GF-D8 (cell line): ENCODE measurements at places on chromosomes 2 and 18.

DNA sequence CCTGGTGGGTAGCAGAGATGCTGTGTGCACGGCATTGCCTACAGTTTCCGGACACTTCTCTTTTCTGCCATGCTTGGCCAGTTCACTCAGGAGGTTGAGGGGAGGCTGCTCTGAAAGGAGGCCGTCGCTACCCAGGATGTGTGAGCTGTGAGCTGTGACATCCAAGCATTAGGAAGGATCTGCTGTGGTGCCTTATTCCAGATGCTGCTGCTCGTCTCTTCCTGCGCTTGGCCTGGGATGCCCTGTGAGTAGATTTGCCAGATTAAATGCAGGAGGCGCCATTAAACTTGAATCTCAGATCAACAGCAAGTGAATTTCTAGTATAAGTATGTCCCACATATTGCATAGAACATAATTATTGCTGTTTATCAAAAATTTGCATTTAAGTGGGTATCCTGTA, 124.2 kb upstream of the SIX3 start:
- no peak for DNase-seq

- DNase-seq, result no peak
Measured at GRCh38 chr2:79573895-79574674, 61.2 kb downstream of the CTNNA2 start.

DNA sequence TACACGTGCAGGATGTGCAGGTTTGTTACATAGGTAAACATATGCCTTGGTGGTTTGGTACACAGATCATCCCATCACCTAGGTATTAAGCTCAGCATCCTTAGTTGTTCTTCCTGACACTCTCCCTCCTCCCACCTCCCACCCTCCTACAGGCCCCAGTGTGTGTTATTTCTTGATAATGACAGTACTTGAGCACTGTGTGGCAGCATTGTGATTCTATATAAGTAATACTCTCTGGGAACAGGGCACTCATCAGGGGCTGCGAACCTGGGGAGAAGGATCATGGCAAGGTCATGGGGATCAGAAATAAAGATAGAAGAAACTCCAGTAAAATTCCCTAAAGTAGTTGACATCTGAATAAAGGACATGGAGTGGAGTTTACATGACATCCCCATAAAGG, 1256.2 kb upstream of the CRIM1 start:
- no peak for DNase-seq

DNA sequence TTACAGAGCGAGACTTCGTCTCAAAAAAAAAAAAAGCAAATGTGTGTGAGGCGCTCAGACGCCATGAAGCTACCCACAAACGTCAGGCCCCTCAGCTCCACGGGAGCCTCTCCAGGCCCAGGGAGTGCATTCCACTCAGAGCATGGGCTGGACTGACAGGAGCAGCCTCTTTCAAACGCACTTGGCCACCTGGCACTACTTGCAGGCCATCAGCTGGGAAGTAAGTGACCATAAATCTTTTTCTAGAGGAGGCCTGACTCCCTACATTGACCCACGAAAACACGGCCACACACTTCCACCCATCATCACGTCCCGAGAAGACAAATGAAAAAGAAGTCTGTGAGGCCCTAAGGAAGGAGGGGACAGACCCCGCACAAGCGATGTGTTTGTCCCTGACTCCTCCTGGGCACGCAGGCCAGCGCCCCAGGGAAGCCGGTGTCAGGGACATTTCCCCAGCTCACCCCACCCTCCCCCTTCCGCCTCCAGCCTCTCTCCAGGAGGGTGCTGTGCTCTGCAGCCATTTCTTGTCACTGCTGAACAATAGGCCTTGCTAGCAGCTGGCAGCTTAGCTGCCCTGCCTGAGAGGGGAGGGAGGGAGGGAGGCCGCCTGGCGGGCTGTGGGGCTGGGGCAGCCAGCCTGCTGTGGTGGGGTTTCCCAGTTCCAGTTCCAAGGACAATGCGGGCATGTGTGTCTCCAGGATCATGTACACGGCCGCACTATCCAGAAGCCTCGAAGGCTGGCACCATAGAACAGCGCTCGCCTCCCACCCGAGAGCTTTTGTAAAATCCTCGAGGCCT, 26.6 kb downstream of the SERTAD2 start:
- no peak for DNase-seq

- no peak for DNase-seq
Measured at GRCh38 chr2:20633794-20634506, 16.9 kb downstream of the HS1BP3 start.

- DNase-seq, result no peak
Measured at GRCh38 chr2:151849413-151850010, 21.3 kb upstream of the ARL5A start.

DNA sequence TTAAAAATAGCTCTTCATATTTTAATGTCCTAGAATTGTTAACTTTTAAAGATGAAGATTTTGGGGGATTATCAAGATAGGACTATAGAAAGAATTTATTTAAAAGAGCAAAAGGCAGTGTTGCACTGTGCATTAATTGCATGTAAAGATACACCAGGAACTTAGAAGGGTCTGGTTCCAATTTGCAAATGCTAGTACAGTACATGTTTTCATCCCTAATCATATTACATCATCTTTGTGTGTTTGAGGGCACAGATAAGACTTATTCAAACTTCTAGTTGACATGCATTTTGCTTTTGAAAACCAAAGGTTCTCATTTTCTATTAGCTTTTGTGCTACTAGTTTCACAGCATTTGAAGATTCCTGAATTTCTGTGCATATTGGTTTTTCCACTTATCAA, 231.7 kb upstream of the LYPD1 start:
- no peak for DNase-seq

DNA sequence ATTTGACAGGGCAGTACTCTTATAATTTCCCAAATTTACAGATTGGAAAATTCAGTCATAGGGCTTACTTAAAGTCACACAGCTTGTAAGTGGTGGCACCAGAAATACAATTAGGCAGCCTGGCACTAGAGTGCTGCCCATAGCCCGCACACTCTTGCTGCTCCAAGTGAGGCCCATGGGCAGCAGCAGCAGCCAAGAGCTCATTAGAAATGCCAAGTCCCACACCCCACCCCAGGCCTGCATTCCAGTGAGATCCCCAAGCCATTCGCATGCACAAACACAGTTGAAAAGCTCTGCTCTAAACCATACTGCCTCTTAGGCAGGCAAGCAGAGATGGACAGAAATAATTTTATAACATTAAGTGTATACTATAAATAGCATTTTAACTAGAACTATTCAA, 379.3 kb upstream of the PKDCC start:
- no peak for DNase-seq

DNA sequence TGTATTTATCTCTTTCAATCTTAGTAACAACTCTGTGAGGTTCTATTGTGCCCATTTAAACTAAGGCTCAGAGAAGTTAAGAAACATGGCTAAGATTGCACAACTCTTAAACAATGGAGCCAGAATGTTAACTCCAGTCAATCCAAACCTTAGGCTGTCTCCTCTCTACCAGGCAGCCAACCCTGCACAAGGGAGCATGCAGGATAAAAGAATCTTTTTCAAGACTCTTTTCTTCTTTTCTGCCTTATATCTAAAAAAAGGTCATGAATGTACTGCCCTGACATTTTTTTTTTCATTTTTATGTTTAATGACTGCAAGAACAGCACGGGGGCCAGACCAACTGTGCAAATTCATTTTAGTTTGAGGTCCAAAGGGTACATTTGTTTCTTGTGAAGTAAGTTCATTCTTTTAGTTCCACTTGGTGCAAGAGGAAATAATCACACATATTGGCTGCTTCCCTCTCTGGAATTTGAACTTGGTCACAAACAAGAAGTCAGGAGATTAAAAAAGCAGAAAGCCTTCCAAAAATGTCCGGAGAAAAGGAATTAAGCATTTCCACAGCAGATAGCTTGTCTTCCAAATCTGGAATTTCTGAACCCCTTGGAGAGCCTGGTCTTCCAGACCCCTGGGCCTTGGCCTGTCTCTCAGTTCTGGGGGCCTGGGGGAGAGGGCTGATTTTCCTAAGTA, 96.0 kb upstream of the RIOK3 start:
- DNase-seq, result no peak

GRCh38 chr2:163799807-163800206, 64.0 kb upstream of the FIGN start:
- DNase-seq, result no peak

DNA sequence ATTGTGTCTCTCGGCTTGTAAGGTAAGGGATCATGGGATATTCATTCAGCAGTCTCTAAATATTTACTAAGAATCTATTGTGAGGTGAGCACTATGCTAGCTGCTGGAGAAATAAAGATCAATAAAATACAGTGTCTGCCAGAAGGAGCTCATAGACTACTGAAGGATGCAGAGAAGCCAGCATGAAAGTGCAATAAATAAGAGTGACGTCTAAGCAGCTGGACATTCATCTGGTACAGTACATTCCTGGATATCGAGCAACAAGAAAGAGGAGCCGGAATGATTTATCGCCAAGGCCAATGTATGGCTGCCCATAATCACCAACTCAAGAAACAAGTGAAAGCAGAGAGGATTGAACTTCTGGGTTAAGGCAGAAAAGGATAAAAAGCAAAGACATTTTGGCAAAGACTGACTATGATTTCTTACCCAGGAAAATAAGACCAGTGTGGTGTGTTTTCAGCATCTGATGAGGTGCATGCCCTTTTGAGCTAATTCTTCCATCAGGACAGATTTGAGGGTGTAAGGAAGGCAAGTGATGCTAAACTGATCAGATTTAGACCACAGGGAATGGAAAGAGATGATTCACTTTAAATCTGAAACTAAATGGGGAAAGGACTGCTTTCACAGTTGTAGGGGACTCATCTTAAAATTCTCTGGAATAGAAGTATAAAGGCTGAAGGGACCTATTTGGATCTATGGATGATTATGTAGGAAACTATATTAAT, 18.7 kb upstream of the LMAN1 start:
- no peak for DNase-seq

DNA sequence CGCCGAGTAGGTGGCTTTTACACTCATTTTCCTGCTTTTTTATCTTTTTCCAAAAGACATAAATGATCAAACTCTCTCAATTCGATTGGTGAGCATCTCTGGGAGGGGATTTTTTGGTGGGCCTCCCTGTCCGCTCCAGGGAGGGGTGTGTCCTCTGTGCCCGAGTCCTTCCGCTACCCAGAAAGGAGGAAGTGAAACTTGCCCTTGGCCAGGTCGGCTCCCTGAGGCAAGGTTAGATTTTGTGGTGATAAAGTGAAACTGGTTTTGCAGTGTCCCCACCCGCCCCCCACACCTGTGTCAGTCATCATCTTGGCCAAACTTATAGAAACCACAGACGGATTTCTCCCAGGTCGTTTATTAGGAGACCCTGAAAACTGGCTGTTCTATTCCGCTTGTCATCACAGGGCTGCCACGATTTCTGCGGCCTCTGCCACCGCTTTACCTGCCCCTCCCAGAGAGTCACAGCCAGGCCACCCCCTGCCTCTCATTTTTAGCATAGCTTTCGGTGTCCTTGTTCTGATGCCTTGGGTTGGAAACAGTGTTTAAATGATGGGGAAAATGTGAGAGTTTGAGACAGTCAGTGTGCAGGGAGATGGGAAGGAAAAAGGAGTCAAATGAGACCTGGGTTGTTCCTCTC, 93.6 kb downstream of the SH3BP4 start:
- no peak for DNase-seq

DNA sequence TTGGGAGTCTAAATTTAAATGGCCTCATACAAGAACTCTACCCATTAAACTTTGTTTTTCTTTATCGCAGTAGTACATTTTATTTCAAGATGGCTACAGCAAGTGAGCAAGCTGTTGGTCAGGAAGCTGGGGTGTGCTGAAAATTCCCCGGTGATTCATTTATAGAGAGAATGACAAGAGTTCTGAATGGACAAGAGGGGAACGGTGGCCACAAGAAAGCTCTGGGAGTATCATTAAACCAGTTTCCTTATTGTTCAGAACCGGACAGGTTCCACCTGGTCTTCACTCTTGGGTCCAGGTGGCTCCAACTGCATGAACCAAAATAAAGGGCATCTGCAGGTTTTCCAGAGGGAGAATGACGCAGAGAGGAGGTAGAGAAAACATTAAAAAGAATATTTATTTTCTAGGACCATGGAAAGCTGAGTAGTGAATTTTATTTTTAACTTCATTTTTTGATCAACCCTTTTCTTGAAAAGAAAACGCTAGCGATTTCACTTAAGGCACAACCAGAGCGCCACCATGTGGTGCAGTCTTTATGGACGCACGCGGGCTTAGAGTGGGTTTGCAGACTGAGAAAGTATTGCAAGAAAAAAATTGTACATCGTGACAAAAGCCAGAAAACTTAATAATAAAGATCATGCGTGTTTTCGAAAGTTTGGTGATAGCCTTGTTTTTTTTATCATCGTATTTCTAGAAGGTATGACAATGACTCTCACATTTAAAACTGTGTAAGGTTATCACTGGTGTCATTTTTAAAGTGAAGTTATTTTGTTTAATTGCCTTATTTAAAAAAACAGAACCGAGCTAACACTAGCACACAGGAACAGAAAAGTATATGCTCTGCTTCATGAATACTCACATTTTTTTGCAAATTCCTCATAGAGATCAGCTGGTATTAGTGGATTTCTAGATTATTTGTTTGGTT, 97.9 kb upstream of the NOL4 start:
- DNase-seq, result no peak

- no peak for DNase-seq
Measured at GRCh38 chr18:59744271-59744721, 47.1 kb upstream of the CCBE1 start.

GRCh38 chr2:74501335-74502071, 2.1 kb upstream of the LBX2 start:
- DNase-seq, result no peak

GRCh38 chr2:110131166-110131565, 15.5 kb upstream of the MALL start:
- DNase-seq, result no peak

GRCh38 chr2:70655786-70656185, 102.2 kb upstream of the TGFA start:
- DNase-seq, result no peak

- no peak for DNase-seq
Measured at GRCh38 chr2:103875131-103875530, 978.8 kb upstream of the POU3F3 start.

- DNase-seq, result no peak
Measured at GRCh38 chr2:179650420-179650819, 211.0 kb downstream of the ZNF385B start.

DNA sequence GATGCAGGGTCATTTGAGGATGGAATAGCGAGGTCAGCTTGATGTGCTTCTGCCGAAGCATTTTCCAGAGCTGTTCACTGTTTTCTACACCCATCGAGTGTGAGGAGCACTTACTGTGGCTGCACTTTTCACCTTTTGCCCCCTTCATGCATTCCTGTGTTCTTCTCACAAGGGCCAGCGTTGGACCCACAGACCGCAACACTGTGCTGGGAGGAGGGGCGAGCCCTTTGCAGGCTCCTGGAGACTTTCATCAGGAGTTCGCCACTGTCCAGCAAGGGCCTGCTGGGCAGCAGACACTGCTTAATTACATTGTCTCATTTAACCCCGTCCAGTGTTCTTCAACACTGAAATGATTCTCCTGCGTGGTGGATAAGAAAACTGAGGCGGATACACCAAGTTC, 29.9 kb downstream of the CYP26B1 start:
- no peak for DNase-seq

- no peak for DNase-seq
Measured at GRCh38 chr2:214450118-214450894, 39.5 kb downstream of the VWC2L start.

- DNase-seq, result no peak
Measured at GRCh38 chr2:29724282-29724681, 197.1 kb downstream of the ALK start.

GRCh38 chr2:237759176-237759575, 39.4 kb upstream of the RBM44 start:
- DNase-seq, result no peak
